A549 treated with GW870086 at 1 μM for 4 hours (cell line): ENCODE measurements at places on chromosomes 5 and 9. TPM values are rescaled to one million over a fixed set of nuclear protein-coding genes. Genes with fewer than 3 reads are reported as not detected.

Gene CFAP77
- not detected in 5 replicates for total RNA-seq

Gene CCNJL
- total RNA-seq: 10.5 to 13.8 TPM (median 12.5 TPM) in 5 replicates

Gene MORN5
- not detected in 5 replicates for total RNA-seq

Gene BOD1
- 59.4 to 70.4 TPM (median 67.6 TPM) in 5 replicates for total RNA-seq

Gene FOXD1
- 14.7 to 22.1 TPM (median 19.3 TPM) in 5 replicates for total RNA-seq

Gene CCL27
- total RNA-seq: 0.19 TPM in 1 of 5 replicates, not detected in the others

Gene GFI1B
- not detected in 5 replicates for total RNA-seq

Gene ERBIN
- total RNA-seq: 20.2 to 36.9 TPM (median 25.3 TPM) in 5 replicates

Gene CYLC2
- not detected in 5 replicates for total RNA-seq
